ENCODE measurements at places on chromosomes 13 and 19. TPM values are rescaled to one million over a fixed set of nuclear protein-coding genes. Genes with fewer than 3 reads are reported as not detected.

The LCP1 gene
- 17.0 TPM for total RNA-seq

- DNase-seq: no peak
These were observed 6.5 kb downstream of the INSR start for GRCh38 chr19:7287722-7288121.

- no peak for DNase-seq
These were observed 481.0 kb downstream of the FOXO1 start for GRCh38 chr13:40185414-40185813.

The CXCL17 gene
- 0.64 TPM for total RNA-seq

The CEBPA gene
- total RNA-seq: 12.3 TPM

DNA sequence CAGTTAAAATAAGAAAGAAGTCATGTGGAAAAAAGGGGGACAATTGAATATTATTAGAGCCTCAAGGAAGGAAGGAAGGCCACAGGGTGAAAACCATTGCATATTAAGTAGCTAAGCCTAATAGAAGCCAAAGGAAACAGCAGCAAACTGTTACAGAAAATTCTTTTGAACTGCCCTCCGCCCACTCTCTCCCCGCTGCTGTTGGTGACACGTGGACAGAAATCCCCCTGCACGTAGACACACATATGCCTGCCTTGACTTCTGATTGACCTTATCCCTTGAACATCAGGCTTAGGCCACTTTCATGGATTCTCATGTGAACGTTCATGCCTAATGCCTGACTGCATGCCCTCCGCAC is 229.1 kb downstream of the KCNRG start:
- DNase-seq: no peak

The STAP2 gene
- total RNA-seq: 35.6 TPM

DNA sequence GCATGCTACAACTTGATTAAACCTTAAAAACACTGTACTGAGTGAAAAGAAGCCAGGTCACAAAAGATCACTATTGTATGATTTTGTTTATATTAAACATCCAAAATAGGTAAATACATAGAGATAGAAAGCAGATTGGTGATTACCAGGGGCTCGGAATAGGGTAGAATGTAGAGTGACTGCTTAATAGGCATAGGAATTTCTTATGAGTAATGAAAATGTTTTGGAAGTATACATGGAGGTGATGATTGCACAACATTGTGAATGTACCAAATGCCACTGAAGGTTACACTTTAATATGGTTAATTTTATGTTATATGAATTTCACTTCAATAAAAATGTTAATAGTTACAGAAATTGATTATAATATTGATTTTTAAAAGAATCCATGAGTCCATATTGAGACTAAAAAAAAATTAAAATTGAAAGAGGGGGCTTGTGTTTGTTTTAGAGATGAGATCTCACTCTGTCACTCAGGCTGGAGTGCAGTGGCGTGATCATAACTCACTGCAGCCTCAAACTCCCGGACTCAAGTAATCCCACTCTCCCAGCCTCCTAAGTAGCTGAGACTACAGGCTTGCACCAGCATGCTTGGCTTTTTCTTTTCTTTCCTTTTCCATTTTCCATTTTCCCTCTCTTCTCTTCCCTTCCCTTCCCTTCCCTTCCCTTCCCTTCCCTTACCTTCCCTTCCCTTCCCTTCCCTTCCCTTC is 85.1 kb downstream of the FNDC3A start:
- no peak for DNase-seq

- DNase-seq: no peak
These were observed 293.5 kb downstream of the SPRY2 start for GRCh38 chr13:80047406-80047805.

The KANK2 gene
- total RNA-seq: 27.6 TPM

- no peak for DNase-seq
These were observed 4.5 kb downstream of the ABHD17A start for GRCh38 chr19:1880611-1881392.

The FLT1 gene
- 1.2 TPM for total RNA-seq

DNA sequence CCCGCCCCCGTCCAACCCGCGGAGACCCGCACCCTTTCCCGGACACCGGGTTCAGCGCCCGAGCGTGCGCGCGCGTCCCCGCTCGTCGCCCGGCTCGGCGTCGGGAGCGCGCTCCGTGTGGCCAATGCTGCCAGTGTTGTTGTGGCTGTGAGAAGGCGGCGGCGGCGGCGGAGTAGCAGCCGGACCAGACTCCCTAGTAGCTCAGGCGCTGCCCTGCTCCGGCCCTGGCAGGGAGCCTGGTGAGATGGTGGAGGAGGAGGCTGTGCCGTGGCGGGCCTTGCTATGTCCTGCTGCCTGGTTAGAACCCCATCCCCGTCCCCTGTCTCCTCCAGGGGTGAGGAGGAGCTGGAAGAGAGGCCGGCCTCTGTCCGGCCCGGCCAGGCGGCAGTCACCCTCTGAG is 553.2 kb downstream of the TUBA3C start:
- DNase-seq: no peak

The IL17D gene
- 6.3 TPM for total RNA-seq

DNA sequence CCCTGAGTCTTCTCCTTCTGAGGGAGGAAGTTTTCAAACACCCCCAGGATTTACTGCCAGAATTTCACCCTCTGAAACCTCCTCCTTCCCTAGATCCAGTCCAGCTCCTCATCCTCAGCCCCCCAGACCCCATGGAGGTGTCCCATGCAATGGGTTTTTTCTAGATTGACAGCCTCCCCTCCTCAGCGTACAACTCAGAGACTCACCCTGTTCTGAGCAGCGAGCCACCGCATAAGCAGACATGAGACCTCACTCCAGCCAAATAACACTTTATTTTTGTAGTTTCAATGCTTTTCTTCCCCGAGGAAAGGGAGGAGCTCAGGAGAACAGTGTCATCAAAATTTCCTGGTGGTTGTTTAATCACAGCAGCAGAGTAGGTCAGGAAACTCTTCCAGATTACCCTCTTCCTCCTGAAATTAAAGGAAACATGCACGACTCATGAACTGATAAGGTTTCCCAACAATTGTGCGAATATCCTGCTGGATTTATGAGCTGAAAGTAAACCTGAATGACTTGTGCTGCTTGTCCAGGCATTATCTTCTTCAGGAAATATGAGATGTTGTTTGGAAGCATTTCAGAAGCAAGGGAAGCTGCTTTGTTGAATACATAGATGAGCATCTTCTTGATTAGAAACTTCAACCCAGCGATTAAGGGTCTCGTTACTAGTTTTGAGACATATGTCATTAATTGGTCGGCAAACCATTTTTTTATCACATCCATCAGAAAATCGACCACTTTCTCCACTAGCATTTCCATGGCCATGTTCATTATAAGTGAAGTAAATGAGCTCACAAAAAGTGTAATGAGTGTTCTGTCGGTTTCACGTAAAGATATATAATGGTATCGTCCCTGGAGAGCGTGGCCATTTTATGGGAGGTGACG is 36.2 kb downstream of the ERICH4 start:
- no peak for DNase-seq

DNA sequence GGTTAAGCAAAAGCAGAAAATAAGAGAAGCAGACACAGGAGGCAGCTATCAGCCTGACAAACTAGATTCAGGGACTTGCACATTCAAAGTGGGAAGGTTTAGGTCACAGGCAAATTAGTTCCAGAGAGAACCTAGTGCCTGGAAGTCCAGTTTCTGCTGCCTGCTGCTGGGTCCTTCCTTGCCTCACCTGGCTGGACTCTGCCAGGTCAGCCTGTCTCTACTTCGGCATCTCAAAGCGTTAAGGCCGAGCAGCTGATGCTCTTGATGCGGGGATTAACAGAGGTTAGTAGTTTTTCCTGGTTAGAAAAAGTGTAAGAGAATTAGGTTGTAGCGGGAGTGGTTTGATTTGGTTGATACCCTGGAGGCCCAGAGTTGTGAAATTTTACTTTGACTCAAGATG is 52.0 kb downstream of the KLF5 start:
- no peak for DNase-seq

DNA sequence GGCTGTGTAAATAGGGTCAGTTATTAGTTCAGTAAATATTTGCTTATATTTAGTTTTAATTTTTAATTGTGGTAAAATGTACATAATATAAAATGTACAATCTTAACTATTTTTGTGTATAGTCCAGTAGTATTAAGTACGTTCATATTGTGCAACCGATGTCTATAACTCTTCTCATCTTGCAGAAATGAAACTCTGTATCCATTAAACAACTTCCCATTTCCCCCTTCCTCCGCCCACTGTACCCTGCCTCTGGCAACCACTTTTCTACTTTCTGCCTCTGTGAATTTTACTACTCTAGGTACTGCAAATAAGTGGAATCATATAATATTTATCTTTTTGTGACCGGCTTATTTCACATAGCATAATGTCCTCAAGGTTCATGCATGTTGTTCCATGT is 24.4 kb downstream of the UBAC2 start:
- DNase-seq: no peak

GRCh38 chr13:43081866-43082265 is 58.5 kb downstream of the DNAJC15 start:
- no peak for DNase-seq

DNA sequence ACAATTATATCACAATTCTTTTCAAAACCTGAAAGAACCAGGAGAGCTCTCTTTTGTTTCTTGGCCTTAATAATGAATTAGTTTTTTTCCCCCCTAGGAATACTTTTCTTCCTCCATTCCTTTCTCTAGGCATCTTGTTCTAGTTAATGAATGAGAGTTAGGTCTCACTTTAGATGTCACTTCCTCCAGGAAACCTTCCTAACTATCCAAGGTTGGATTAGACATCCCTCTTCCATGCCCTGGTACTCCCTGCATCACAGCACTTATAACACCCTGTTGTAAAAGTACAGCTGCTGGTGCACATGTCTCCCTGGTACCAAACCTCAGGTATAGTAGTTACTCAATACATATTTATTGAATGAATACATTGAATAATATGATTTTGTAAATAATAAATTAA is 21.2 kb upstream of the DGKH start:
- no peak for DNase-seq

- DNase-seq: no peak
These were observed 7.6 kb downstream of the KANK3 start for GRCh38 chr19:8335343-8336071.

DNA sequence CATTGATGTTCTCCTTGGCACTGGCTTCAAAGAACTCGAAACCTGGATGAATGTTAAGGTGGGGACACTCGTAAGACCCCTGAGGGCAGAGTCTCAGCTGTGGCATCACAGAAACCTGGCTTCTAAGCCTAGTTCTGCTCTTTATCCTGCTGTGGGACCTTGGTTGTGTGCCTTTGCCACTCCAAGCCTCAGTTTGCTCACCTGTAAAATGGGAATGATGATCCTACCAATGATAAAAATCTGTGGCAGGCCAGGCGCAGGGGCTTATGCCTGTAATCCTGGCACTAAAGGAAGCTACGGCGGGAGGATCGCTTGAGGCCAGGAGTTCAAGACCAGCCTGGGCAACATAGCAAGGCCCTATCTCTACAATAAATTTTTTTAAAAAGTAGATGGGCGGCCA is 13.9 kb downstream of the RAB3D start:
- no peak for DNase-seq

The GPR18 gene
- total RNA-seq: not detected

DNA sequence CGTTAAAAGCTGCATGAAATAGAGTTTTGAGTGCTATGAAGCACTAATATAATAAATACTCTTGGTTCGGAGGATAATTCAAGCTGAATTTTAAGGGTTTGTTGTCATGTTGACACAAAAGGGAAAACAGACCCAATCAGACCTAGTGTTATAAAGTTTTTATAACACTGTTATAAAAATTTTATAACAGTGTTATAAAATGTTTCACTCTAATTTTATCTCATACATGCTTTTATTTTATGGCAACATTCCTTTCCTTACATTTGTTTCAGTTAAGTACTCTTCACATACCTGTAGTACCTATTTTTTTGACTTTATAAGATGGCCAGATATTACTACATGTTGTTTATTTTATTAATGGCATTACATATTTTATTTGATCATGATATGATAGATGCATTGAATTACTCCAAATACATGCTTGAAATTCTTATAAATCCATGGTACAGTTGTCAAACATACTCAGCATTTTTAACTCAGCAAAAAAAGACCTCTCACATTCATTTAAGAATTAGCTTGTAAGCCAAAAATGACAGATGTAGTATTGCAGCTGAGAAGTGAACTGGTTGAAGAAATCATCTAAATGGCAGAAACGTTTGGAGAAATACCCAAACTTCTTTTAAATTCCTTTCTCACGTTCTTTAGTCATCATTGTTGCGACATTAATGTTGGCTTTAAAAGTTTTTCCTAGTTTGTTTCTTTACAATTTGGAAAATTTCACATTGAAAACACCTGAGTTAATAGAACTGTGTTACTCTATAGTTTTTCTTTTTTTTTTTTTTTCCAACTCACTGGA is 104.5 kb downstream of the PIBF1 start:
- DNase-seq: no peak

The FIZ1 gene
- 39.0 TPM for total RNA-seq

Data from progenitor cell of endocrine pancreas (in vitro differentiated cells).